ENCODE measurements at places on chromosomes 5 and 9.

DNA sequence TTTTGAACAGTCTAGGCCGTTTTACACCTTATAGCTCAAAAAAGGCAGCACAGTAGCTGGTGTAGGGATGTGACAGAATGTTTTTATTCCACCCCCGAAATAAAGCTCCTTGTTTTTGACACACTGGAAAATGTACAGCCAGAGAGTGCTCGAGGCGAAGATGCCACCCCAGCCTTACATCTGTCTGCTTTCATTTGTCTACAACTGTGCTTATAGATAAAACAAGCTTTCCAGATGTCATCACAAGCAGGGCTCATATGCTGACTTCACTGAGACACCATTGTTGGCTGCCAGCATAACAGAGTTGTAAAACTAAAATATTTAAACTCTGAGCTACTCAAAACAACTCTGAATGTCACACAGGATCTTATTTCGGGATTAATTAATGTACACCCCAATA lies 386.3 kb downstream of the BNC2 start:
- DNase-seq: no peak

GRCh38 chr9:20573023-20573422 lies 49.3 kb downstream of the MLLT3 start:
- DNase-seq: no peak

GRCh38 chr5:154203798-154204578 lies 13.5 kb downstream of the GALNT10 start:
- no peak for DNase-seq

DNA sequence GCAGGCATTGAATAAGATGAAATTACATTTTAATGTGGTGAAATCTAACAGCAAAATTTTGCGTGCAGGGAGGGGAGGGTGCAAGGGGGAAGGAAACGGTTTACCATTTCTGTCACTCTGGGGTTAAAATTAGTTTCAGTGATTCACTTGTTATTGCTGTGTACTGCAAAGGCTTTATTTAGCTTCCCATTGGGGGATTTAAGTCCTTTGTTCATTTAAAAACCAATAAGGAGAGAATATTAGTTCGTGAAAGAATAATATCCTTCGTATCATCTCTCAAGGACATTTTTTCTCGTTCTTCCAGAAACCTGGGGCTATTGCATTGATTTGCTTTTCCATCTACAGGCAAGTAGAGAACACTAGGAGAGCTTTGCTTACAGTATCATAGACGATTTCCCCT lies 667.8 kb upstream of the RGMB start:
- DNase-seq: no peak

DNA sequence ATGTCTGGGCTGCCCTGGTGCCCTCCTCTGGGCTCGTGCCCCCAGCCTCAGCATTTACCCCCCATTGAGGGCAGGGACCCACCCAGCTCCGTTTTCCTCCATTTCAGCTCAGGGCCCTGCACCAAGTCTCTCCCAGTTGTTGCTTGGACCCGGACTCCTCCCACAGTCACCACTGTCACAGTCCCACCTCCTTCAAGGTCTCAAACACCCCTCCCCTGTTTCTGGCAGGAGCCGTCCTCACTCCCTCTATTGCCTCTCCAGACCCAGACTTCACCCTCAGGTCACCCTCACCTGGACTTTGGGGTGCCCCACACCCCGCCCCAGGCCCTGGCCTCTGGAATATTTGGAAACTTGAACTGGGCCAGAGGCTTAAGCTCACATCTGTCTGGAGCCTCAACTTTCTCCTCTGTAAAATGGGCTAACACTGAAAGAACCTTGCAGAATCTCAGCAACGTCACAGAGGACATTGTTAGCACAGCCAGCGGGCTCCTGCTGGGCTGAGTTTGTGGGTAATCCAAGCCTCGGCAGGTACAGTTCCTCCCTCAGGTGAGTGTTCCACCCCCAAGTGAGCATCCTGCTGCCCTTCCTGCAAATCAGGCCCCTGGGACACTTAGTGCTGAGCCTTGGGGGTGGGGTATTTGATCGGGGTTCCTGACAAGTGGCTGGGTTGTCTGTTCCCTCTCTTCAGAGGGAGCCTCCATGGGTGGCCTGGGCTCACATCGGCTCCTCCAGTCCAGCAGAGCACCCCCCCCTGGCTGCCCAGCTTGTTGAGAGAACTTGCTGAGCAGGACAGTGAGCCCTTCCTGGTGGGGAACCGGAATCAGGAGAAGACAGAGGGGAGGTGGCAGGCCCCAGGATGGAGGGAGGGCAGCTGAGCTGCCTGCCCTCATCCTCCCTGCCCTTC lies 130.1 kb downstream of the C9orf50 start:
- DNase-seq: no peak

GRCh38 chr9:127194881-127195713 lies 69.5 kb upstream of the GARNL3 start:
- DNase-seq: no peak

- peak; percentile 54 for DNase-seq
Observed at GRCh38 chr5:55063899-55064298, 38.5 kb upstream of the GZMA start.

- DNase-seq: no peak
Observed at GRCh38 chr9:116480700-116481099, 206.4 kb upstream of the TRIM32 start.

GRCh38 chr9:137836151-137836830 lies 41.3 kb upstream of the CACNA1B start:
- DNase-seq: no peak

DNA sequence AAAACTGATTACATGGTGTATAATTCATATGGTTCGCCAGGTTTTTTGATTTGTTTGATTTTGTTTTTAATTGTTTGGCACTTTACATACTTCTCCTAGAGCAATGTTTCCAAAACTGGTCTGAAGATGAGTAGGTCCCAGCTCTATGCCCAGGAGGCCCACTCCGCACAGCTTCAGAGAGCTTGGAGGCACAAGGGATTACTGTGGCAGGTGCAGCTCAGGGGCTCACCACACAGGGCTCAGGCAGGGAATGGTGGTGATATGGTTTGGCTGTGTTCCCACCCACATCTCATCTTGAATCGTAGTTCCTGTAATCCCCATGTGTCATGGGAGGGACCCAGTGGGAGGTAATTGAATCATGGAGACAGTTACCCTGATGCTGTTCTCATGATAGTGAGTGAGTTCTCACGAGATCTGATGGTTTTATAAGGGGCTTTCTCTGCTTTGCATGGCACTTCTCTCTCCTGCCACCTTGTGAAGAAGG lies 296.6 kb downstream of the MED10 start:
- no peak for DNase-seq

- peak; percentile 18 for DNase-seq
Observed at GRCh38 chr5:82793808-82794419, 283.3 kb downstream of the TMEM167A start.

DNA sequence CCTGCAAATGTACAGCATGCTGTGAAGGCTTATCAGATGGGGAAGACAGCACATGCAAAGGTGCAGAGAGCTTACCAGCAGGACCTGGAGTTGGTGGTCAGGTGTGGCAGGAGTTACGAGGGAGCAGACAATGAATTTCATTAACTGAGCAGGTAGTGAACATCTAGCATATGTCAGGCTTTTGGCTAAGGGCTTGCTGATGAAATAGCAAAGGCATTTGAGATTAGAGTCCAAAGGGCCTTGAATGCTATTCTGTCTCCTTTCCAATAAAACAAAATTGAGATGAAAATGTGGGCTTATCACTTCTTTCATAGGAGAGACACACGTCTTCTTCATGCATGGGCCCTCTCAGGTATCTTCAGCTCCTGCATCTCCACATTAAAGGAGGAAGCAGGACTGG lies 36.6 kb upstream of the PPARGC1B start:
- DNase-seq: no peak

- peak; percentile 6 for DNase-seq
Observed at GRCh38 chr9:111399772-111400563, 69.9 kb upstream of the OR2K2 start.

DNA sequence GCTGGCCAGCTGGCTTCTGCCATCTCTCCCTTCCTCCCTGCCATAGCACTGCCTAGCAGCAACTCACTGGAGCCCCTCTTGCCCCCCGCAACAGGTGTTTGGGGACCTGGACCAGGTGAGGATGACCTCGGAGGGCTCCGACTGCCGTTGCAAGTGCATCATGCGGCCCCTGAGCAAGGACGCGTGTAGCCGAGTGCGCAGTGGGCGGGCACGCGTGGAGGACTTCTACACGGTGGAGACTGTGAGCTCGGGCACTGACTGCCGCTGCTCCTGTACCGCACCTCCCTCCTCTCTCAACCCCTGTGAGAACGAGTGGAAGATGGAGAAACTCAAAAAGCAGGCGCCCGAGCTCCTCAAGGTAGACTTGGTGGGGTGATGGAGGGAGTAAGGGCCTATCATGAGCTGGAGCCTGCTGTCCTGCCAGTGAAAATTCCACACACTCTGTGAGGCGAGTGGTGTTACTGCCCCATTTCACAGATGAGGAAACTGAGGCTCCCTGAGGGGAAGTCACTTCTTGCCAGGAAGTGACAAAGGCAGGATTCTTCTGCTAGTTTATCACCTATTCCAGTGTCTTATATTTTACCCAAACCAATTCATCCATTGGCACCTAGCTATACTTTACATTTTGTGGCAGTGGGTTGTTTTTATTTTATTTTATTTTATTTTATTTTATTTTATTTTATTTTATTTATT lies 10.1 kb downstream of the OLFML2A start:
- no peak for DNase-seq

GRCh38 chr5:120805131-120805530 lies 341.0 kb downstream of the PRR16 start:
- DNase-seq: no peak

DNA sequence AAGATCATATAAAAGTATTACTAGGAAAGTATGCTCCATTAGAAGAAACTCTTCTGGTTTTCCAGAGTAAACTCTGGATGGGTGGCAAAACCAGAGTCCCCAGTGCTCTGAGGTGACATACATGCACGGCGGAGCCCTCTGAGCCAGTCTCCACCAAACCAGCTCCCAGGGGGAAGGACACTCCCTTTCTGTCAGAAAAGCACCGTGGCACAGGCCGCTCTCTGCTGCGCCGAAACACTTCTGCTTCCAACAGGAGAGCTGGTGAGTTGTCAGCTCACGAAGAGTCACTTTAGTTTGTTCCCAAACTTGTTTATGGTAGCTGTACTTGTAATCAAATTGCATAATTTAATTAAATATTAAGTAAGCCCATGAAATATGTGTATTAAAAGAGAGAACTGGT lies 184.6 kb downstream of the CDK5RAP2 start:
- DNase-seq: no peak

DNA sequence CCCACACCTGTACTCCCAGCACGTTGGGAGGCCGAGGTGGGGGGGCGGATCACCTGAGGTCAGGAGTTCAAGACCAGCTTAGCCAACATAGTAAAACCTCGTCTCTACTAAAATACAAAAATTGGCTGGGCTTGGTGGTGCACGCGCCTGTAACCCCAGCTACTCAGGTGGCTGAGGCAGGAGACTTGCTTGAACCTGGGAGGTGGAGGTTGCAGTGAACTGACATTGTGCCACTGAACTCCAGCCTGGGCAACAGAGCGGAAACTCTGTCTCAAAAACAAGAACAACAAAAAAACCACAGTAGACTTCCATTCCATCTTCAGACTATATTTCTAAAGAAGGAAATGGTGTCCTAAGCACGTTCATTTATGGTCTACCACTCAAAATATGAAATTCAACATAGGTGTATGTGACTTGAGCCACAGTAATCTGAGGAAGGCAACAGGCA lies 14.2 kb upstream of the SERINC5 start:
- DNase-seq: no peak

GRCh38 chr5:71816307-71816706 lies 97.2 kb downstream of the CARTPT start:
- DNase-seq: no peak

DNA sequence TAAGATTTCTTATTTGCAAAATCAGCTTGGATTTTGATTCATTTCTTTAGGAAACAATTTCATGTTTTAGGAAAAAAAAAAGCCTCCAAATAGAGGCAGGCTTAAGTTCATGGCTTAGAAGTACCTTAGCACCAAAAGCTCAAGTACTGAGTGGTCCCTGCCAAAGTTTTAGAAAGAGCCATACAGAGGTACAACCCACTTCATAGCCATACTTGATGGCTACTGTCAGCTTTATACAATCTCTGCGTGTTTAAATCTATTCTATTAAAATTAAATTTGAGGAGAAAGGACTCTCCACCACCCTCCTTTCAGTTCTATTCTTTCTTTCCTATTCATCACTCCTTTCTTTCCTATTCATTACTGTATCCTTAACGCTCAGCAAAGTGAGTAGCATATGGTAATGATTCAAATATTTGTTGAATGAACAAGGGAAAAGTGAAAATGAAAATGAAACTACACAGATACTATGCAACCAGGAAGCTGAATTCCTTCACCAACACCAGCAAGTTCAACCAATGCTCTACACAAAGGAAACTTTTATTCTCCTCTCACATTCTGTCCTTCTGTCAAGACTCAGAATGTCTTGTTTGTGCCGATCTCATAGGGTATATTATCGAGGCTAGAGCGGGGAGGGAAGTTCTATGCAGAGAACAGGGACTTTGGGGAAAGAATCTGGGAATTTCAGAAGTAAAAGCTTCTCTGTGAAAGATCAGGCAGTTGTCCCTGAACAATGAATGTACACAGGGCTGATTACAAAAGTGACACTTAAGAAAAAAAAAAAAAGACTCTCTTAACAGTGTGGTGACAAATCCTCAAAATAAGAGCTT lies 138.6 kb upstream of the SPEF2 start:
- peak; percentile 62 for DNase-seq

- DNase-seq: no peak
Observed at GRCh38 chr9:134356496-134357470, 30.5 kb downstream of the RXRA start.

GRCh38 chr5:103744159-103744558 lies 181.6 kb upstream of the NUDT12 start:
- peak; percentile 90 for DNase-seq

DNA sequence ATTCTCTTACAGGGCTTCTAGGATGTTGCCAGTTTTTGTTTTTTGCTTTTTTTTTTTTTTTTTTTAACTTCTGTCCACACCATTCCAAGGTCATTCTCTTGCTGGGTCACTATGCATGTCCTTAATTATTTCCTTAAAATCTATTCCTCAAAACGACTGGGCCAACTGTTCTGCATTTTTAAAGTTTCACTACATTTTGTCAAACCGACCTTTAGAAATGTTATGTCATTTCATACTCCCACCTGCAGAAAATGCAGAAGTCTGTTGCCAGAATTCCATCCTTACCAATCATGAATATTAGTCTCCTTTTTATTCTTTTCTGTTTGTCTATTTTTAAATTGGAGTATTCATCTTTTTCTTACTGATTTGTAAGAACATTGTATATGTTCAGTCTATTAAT lies 295.5 kb downstream of the ZSWIM6 start:
- no peak for DNase-seq

DNA sequence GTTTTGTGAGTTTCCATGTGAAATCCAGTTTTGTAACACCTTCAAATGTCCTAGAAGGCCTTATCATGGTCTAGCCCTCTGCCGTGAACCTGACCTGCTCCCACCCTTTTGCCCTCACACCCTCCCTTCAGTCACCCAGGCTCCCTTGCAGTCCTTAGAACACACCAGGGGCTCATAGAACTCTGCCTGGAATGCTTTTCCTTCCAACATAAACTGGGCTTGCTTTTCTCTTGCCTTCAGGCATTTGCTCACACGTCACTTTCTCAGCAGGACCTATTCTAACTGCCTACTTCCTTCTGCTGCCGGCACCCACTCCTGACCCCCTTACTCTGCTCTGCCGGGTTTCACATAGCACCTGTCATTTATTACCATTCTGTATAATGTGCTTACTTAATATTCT lies 111.9 kb downstream of the PDE8B start:
- peak; percentile 14 for DNase-seq

- no peak for DNase-seq
Observed at GRCh38 chr5:42561656-42562055, 138.4 kb downstream of the GHR start.

GRCh38 chr9:29348999-29349398 lies 1775.7 kb upstream of the C9orf72 start:
- peak; percentile 29 for DNase-seq

Measured in astrocyte of the spinal cord (primary cell).